ENCODE measurements at places on chromosomes 1 and 21. TPM values are rescaled to one million over a fixed set of nuclear protein-coding genes. Genes with fewer than 3 reads are reported as not detected.

TTC39A gene
- 3.9 TPM for polyA plus RNA-seq

NSUN4 gene
- polyA plus RNA-seq, result 14.3 TPM

GJA8 gene
- polyA plus RNA-seq, result not detected

AMY1B gene
- polyA plus RNA-seq, result not detected

All from forelimb muscle (tissue), 1 donor.